ENCODE measurements at places on chromosomes 6 and 20. TPM values are rescaled to one million over a fixed set of nuclear protein-coding genes. Genes with fewer than 3 reads are reported as not detected.
A peak's percentile ranks its signal among the peaks of the same experiment; 100 is the strongest.

DNA sequence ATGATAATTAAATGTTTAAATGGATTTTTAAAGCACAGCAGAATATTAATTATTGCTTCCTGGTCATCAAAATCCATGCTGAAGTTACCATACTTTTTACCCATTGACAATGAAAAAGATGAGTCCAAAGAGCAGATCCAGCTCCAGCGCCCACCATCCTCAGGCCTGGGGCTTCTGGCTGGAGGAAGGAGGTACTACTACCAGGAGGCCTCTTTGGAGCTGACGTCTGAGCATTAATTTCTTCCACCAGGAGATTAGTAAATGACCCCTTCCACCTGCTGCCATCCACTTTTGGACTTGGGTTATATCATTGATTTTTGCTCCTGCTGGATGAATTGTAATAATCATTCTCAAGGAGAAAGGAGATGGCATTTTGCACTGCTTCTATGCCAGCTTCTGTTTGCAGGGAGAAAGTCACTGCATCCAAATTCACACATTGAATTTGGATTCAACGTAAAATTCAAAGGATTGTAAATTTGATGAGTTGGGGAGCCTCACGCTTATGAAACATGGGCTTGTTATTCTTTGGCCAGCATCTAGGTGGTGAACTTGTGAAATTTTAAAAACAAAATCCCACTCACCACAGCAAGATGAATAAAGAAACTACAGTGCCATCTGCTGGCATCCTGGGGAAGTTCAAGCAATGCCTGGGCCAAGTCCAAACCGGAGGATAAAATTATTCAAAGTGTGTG, 121.8 kb downstream of the SASH1 start:
- DNase-seq, result peak; percentile 55

The CYP39A1 gene
- not detected for total RNA-seq

- no peak for DNase-seq
Observed at GRCh38 chr6:123953920-123954319, 150.3 kb downstream of the NKAIN2 start.

DNA sequence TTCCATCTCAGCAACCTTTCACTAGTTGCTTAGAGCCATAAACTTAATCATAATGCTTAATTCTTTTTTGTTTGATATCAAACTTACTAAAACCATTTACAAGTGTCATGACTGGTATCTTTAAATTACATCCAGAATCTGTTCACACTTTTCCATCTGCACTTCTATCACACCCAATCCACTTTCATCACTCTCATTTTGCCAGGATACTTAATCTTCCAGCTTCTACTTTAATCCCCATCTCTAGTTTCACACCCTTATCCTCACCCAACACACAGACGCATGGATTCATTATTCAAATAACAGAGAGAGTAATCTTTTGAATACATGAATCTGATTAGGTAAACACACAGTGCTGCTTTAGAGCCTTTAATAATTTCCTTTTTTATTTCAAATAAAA, 828.4 kb downstream of the HACE1 start:
- DNase-seq, result no peak

The MTFR2 gene
- 32.0 TPM for total RNA-seq

- DNase-seq, result no peak
Observed at GRCh38 chr6:14309516-14309915, 191.9 kb downstream of the CD83 start.

Measured in activated naive CD4-positive, alpha-beta T cell treated with anti-CD3 and anti-CD28 coated beads, Interleukin-2, amount 50 U/mL, for 72 hours (primary cell).